ENCODE measurements at places on chromosomes 16 and 17. TPM values are rescaled to one million over a fixed set of nuclear protein-coding genes. Genes with fewer than 3 reads are reported as not detected.

DNA sequence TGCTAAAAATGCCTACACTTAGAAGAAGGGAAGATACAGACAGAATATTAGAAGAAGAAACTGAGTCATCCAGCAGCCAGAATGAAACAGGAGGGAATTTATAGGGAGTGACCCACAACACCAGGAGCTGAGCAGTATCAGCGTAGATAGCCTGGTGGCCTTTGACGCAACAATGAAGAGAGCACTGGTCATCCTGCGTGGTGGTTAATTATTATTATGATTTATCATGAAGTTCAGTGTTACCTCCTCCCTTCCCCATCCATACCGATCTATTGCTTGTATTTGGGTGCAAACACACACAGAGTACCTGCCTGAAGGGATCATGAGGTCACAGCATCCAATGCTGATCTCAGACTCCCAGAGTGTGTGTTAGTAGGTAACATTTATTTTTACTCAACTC, 38.5 kb downstream of the ERCC4 start:
- DNase-seq = no peak

The TPSB2 gene
- not detected for total RNA-seq

DNA sequence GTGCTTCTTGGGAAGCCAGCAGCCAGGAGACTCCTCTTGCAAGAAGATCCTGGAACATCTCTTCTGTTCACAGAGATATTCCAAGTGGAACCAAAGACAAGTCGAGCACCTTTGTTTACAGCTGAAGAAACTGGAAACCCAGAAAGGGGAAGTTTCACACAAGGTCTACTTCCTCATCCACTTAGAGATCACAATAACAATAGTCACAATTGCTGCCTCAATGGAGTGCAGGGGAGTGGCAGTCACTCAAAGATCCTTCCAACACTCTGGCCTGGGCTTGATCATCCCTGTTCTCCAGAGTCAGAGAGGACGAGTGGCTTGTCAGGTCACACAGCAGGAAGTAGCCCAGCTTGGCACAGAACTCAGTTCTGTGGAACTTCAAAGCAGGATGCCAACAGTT, 46.9 kb upstream of the SIAH1 start:
- no peak for DNase-seq

GRCh38 chr17:76314392-76315227, 6.5 kb upstream of the QRICH2 start:
- DNase-seq = no peak

The PRKCB gene
- total RNA-seq = 2.0 TPM

Data from NCI-H460 (cell line).